Left renal pelvis (tissue), 4 donors: ENCODE measurements at places on chromosomes 4 and X. TPM values are rescaled to one million over a fixed set of nuclear protein-coding genes. Genes with fewer than 3 reads are reported as not detected.

TEX11 gene
- polyA plus RNA-seq = 0.09 TPM

TMEM156 gene
- polyA plus RNA-seq = 3.6 TPM

FGFR3 gene
- 60.3 TPM for polyA plus RNA-seq

IL13RA2 gene
- polyA plus RNA-seq = 0.72 TPM

SLITRK2 gene
- 2.0 TPM for polyA plus RNA-seq

DNA sequence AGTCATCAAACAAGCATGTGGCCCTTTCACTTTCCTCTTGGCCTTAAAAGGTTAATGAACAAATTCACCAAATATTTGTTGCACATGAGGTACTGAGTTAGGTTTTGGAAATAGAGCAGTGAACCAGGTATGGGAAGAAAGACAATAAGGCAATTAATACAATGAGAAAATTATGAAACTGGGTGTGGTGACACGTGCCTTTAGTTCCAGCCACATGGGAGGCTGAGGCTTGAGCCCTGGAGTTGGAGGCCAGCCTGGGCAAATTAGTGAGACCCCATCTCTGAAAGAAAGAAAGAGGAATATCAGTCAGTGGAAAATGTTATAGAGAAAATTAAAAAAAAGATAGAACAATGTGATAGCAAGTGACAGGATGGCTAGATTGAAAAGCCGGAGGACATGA lies 8.1 kb downstream of the PHEX start:
- DNase-seq = no peak

GRCh38 chr4:70522626-70523025 lies 4.3 kb downstream of the AMTN start:
- DNase-seq = no peak

DNA sequence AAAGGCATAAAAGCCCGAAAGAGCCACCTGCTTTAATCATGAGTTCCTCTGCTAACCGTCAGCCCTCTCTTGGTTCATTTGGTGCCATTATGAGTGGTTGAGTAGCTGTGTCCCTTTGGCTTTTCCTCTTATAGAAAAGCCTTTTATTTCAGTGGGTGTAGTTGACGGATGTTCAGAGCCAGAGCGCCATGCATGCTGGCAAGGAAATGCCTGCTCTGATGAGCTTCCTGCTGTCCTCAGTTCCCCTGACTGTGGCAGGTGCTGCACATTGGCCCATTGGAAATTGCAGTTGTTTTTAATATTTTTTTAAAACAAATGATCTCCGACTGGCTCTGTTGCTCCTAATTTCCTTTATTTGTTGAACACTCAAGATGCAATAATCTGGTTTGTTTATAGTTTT lies 77.3 kb upstream of the LIMCH1 start:
- no peak for DNase-seq

- no peak for DNase-seq
Observed at GRCh38 chrX:105006103-105006502, 214.4 kb downstream of the TEX13A start.

- no peak for DNase-seq
Observed at GRCh38 chr4:113641025-113641431, 120.5 kb downstream of the CAMK2D start.

- DNase-seq = no peak
Observed at GRCh38 chr4:176360446-176360845, 40.7 kb downstream of the SPCS3 start.

GRCh38 chrX:40476958-40477357 lies 103.8 kb upstream of the ATP6AP2 start:
- no peak for DNase-seq

DNA sequence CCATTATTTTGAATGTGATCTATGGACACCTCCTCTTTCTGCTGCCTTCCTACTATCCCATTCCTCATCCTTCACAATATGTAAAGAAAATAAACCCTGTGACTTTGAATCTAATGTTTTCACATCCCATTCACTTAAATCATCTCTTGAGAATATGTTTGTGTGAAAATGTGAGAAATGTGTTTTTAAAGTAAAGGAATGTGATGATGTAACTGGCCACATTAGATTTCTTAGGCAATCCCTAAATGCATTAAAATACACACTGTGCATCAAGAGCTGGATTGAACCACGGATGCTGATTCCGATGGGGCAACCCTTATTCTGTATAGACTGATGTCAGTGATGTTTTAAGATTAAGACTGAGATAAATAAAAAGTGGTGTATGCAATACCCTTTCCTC lies 558.9 kb upstream of the TENM3 start:
- DNase-seq = no peak

- no peak for DNase-seq
Observed at GRCh38 chr4:184201179-184201578, 16.5 kb downstream of the ENPP6 start.
